ENCODE measurements at places on chromosomes 6 and 20. TPM values are rescaled to one million over a fixed set of nuclear protein-coding genes. Genes with fewer than 3 reads are reported as not detected.

The MUC21 gene
- total RNA-seq: not detected

The SLC26A8 gene
- total RNA-seq: not detected

The SLC17A2 gene
- not detected for total RNA-seq

The CITED2 gene
- total RNA-seq: 39.7 TPM

DNA sequence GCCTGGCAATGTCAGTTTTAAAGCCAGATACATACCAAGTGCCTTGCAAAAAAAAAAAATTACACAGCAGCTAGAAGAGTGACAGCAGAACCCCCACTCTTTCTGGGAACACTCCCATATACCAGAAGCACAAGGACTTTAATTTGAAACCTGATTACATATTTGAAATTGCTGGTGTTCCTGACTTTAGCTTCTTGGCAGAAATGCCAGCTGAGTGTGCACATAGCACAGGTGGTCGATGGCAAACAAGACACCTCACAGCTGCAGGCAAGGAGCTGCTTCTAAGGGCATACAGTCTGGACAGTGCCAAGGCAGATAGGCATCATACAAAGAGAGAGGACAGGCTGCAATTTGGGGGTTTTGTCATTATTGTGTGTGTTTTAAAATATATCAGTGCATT, 150.7 kb upstream of the SGK1 start:
- DNase-seq: no peak

DNA sequence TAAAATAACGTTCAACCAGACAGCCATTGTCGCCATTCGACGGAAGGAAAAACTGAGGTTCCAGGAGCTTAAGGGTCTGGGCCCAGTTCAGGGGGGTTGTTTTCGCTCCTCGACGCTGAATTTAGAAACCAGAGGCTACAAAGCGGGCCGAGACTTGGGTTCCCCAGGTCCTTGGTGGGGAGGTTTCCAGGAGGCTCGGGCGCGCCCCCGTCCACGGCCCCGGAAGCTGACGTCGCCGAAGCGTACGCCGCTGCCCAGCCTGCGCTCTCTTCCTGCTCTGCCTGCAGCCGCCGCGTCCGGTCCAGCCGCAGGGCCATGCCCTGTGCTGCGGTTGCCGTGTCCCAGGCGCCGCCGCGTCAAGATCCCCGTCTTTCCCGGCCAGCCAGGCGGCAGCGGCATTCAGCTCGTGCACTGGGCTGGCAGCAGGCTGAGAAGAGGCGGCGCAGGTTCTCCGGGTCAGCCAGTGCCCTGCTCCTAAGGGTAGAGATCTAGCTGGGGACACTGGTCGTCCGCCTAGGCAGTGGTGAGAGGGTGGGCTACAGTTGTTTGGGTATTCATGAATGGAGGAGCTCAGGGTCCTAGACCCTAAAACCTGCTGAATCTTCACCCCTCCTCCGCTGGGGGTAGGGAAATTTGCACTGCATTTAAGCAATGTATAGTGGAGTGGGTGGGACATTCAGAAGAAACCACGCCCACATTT, 901 bp upstream of the TRIM26 start:
- DNase-seq: peak; percentile 85

- no peak for DNase-seq
Measured at GRCh38 chr6:27281105-27281539, 31.0 kb downstream of the POM121L2 start.

- no peak for DNase-seq
Measured at GRCh38 chr6:16118825-16119224, 10.1 kb upstream of the MYLIP start.

- DNase-seq: no peak
Measured at GRCh38 chr6:107082045-107082444, 33.3 kb downstream of the BEND3 start.

GRCh38 chr6:26554447-26554696, 16.2 kb downstream of the HMGN4 start:
- DNase-seq: no peak

DNA sequence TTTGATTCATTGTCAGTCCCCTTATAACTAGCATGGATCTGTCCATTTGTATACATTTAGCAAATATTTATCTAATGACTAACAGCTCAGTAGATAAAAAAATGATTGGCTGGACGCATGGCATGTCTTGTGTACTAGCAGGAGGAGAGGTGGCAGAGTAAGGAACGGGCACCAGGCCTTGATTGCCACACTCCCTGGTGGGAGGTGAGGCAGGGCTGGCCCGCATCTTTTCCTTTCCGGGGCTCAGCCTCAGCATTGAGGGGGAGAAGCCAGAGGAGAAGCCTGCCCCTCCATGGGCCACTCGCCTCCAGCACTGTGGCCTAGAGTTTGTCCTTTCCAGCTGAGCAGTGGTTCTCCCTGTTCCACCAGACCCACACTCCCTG, 84.9 kb upstream of the TMEM181 start:
- no peak for DNase-seq

DNA sequence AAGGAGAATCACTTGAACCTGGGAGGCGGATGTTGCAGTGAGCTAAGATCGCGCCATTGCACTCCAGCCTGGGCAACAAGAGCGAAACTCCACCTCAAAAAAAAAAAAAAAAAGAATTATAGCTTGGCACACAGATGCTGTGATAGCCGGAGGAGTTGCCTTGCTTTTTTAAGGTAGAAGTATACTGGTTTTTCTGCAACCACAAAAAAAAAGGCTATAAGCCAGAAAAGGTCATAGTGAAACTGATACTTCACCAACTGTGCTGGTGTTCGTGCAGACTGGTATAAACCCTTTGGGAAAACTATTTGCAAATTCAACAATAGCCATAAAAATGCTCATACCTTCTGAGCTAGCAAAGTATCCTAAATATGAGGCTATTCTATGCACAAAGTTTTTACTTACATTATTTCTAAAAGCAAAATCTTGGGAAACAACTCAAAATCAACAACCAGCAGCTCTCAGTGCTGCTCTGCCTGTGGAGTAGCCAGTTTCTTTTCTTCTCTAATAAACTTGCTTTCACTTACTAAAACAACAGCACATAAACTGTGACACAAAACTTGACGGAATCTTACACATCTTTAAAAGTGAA, 44.0 kb downstream of the B4GALT5 start:
- peak; percentile 38 for DNase-seq

- no peak for DNase-seq
Measured at GRCh38 chr6:142328070-142328469, 26.3 kb downstream of the ADGRG6 start.

- peak; percentile 84 for DNase-seq
Measured at GRCh38 chr6:36033935-36034334, 6.3 kb downstream of the MAPK14 start.

DNA sequence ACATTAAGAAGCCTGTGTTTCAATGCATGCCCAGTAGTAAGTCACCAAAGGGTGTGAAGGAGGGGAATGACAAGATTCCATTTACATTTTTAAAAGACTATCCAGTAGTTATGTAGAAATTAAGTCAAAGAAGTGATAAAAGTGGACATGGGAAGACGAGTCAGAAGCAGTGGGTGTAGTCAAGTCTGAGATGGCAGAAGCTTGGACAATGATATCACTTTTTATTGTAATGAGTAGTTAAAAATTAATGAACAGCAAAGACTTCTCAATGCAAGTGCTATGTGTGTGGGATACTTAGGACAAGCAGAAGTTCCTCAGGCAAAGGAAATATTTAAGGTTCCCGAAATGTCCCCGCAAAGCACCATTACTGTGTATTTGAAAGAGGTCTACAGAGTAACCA, 156.0 kb downstream of the DST start:
- DNase-seq: no peak

GRCh38 chr6:36622901-36623546, 28.9 kb downstream of the SRSF3 start:
- no peak for DNase-seq
